ENCODE measurements at places on chromosomes 11 and 22.

DNA sequence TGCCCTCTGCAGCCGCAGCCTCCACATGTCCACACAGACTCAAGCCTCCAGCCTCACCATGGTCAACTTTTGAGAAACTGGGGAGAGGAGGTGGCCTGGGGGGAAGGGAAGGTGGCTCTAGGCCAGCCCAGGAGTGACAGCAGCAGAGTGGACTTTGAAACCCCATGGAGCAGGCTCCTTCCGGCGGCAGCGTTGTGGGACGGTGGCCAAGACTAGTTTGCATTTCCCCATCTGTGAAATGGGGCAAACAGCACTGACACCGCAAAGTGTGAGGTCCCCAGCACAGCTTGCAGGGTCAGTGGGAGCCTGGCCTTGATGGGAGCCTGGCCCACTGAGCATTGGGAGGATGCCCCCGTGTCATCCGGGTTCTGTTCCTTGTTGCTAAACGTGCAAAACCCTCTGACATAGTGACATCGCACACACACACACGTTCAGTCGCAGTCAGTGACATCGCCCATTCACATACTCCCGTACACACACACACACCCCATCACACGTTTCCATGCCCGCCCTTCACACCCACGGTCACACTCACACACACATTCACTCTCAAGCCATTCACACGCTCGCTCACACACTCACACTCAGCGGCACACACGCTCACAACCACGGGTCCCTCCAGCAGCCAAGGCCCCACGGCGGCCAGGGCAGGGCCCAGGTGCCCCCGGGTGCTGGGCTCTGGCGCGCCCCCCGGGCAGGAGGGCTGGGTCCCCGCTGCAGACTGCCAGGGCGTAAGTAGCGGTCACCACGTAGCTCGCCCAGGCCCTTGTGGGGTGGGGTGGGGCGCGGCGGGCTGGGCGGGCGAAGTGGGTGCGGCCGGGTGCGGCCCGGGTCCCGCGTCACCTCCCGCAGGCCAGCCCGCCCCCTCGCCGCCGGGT lies 585 bp downstream of the CYB5R3 start:
- DNase-seq, result no peak

GRCh38 chr11:130725421-130726233 lies 190.7 kb downstream of the SNX19 start:
- DNase-seq, result no peak

DNA sequence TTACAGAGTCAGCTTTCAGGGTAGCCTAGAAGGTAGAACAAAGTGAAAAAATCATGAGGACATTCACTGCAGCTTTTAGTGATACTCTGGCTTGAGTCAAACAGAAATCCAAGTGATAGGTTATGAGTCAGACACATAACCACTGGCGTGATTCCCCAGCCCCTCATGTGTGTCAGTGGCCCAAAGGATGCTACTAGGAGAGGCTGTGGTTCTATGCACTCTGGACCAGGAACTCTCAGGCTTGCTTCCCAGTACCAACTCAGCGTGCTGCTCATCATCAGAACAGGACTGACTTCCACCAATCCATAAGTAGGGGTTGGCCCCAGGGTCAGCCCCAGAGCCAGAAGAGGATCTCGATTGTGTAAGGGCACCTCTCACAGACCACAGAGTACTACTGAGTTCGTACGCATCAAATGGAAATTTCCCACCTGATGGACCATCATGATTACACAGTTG lies 116.8 kb downstream of the MED15 start:
- DNase-seq, result no peak

GRCh38 chr11:125221461-125221860 lies 56.9 kb downstream of the PKNOX2 start:
- no peak for DNase-seq

Measured in Panc1 (cell line).